ENCODE measurements at places on chromosomes 4 and X.

DNA sequence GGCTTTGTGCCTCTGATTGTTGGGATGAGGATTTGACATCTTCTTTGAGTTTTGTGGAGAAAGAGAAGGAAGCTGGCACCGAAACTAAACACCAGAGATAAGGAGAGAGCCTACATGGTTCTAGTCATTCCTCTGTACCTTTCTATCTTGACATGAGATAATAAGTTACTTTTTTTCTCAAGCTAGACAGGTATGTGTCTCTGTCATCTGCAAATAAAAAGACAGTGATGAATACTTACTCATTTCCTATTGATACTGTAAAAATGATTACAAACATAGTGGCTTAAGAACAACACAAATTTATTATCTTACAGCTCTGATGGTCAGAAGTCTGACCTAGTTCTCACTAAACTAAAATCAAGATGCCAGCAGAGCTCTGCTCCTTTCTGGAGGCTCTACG lies 1391.2 kb downstream of the STIM2 start:
- no peak for DNase-seq

- no peak for DNase-seq
Measured at GRCh38 chr4:84327526-84327925, 171.6 kb downstream of the NKX6-1 start.

DNA sequence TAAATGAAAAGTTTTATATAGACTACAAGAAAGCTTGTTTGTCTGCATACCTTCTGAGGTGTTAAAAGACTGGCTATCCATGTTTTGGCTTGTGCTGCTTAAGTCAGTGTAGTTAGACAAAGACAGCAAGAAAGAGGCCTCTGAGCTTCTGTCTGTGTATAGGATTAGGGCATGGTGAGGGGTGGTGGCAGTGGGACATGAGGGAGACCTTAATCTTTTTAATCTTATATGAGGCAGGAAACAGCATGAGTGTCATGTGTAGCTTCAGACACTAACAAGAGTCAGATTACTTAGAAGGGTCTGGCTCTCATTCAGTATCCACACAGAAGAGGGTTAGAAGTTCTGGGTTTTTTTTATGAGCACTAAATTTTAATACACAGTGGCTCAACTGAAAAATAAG lies 213.3 kb downstream of the GABRG1 start:
- DNase-seq, result no peak

DNA sequence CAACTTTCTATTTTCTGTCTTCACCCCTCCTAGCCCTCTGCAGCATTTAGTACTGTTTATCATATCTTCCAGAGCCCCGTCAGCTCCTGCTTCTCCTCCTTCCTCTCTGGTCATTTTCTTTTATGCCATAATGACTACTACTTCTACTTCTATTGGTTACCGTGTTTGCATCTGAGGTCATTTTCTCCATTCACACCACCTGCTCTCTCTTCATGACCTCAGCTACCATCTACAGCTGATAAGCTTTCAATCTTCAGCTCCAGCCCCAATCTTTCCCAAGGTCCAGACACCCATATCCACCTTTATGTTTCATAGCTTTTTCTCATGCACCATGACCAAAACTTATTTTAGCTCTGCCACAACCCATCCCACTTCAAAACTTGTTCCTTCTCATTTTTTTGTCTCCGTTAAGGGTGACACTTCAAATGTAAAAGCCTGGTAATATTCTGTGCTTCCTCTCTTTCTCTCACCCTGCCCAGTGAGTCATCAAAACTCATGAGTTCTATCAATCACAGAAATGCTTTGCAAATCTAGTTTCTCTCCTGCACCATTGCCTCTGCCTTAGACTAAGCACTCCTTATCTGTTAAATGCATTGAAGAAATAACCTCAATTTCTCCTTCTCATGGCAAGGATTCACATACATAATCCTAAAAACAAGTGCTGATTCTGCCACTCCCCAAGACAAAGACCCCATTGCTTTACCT lies 71.3 kb upstream of the IQCM start:
- DNase-seq, result no peak

GRCh38 chr4:155891058-155891457 lies 12.4 kb upstream of the TDO2 start:
- DNase-seq, result no peak

GRCh38 chrX:150377005-150377404 lies 13.9 kb downstream of the MAMLD1 start:
- DNase-seq, result no peak

All from activated CD8-positive, alpha-beta memory T cell treated with anti-CD3 and anti-CD28 coated beads, Interleukin-2, amount 50 U/mL, for 4 hours (primary cell).